ENCODE measurements at places on chromosomes 7 and 10.

DNA sequence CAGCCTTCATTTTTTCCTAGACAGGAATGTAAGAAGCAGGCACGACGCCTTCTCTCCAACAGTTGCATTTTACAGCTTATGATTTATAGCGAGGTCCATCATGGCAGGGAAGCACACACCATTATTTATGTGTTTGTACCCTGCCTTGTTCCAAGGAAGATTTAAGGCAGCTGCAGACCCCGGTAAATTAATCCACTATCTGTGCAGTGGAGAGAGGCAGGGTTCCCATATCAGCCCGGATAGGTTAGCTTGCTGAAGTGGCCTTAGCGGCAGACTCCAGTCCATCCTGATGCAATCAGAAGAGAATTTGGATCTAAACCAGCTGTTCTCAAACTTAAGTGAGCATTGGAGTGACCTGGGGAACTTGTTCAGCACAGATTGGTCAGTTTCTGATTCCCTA, 359.4 kb downstream of the GALNT17 start:
- DNase-seq, result no peak

- no peak for DNase-seq
Observed at GRCh38 chr10:69242040-69242851, 22.1 kb downstream of the HKDC1 start.

GRCh38 chr10:118310822-118311221, 31.3 kb downstream of the FAM204A start:
- DNase-seq, result no peak

DNA sequence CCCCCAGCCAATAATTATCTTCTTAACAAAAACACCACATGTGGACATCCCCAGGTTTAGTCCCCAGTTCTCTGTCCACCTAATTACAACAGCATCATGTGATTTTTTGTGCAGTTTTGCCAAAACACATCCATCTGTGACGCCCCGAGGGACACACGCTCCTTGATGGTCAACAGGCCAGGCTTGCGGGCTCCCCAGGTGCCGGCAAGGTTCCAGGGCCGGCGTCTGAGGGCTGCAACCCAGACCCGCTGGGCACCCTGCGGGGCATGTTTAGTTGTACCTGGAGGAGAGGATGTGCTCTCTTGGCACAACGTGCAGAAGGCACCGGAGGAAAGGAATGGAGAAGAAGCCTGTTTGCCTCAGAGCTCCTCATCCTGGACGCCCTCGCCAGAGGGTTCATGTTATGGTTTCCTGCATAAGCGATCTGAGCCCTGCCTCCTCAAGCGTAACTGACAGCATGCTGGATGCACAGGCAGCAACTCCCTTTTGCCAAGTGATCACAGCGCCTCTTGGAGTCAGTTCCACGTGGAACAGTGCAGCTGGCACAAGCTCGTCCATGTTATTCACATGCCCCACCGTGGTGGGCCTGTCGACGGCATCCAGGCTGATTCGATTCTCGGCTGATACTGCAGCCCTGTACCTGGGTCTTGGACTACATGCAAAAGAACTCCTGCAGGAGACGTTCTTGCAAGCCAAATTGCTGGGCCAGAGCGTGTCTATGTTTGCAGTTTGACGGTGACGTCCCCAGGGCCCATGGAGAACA, 41.6 kb downstream of the JAKMIP3 start:
- DNase-seq, result no peak

- no peak for DNase-seq
Observed at GRCh38 chr7:91541641-91542040, 277.4 kb downstream of the FZD1 start.

DNA sequence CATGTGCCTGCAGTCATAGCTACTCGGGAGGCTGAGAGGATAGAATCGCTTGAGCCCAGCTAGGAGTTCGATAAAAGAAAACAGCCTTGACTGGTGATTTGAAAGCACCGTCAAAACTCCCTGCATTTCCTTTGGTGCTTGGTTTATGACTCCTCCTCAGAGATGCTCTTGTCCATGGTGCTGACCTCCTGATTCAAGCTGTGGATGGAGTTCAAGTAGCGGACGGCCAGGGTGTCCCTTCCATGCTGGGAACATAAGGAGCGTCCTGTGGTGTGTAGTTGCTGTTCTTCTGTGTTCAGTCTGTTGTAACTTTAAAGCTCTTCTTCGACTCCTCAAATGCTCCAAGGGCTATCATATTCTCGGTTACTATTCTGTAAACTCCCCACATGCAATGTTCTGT, 382.5 kb upstream of the KIAA1217 start:
- no peak for DNase-seq

GRCh38 chr7:129958643-129959470, 6.1 kb upstream of the UBE2H start:
- no peak for DNase-seq

- DNase-seq, result no peak
Observed at GRCh38 chr7:2256306-2257045, 14.4 kb downstream of the NUDT1 start.

DNA sequence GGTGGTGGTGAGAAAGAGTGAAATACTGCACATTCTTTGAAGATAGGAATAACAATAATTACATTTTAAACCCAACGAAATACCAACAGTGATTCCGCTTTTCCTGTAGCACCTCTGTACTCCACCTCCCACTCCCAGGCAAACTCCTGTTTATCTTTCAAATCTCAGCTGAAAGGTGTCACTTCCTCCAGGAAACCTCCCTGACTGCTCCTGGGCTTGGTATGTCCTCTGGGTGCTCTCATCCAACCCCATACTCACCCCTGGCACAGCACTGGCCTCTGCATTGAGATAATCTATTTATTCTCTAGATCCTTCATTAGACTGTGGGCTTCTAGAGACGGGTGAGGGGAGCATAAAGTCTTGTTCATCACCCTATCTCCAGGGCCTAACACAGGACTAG, 148.0 kb downstream of the MYOF start:
- no peak for DNase-seq

DNA sequence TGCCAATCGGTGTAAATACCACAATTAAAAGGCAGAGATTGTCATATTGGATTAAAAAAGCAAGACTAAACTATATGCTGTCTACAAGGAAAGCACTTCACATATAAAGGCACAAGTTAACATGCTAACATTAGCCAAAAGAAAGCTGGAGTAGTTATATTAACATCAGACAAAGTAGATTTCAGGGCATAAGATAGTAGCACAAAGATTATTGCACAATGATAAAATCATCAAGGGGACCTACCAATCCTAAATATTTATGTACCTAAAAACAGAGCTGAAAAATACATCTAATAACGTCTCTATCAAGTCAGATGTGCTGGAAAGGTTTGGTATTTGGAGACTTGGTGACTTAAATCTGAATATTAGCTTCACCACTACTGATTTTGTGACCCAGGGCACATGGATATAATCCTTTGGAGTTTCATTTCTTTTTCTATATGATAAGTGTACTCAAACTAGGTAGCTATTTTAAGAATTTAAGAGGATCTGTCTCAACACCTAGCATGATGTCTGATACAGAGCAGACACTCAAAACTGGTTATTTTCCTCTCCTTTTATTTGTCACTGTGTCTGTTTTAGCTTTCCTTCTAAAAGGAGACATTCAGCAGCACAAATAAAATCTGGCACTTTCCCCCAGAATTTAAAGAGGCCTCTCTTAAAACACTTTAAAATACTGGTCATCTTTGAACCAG, 156.5 kb downstream of the DOCK4 start:
- DNase-seq, result no peak

- no peak for DNase-seq
Observed at GRCh38 chr10:126500866-126501265, 112.6 kb upstream of the ADAM12 start.

DNA sequence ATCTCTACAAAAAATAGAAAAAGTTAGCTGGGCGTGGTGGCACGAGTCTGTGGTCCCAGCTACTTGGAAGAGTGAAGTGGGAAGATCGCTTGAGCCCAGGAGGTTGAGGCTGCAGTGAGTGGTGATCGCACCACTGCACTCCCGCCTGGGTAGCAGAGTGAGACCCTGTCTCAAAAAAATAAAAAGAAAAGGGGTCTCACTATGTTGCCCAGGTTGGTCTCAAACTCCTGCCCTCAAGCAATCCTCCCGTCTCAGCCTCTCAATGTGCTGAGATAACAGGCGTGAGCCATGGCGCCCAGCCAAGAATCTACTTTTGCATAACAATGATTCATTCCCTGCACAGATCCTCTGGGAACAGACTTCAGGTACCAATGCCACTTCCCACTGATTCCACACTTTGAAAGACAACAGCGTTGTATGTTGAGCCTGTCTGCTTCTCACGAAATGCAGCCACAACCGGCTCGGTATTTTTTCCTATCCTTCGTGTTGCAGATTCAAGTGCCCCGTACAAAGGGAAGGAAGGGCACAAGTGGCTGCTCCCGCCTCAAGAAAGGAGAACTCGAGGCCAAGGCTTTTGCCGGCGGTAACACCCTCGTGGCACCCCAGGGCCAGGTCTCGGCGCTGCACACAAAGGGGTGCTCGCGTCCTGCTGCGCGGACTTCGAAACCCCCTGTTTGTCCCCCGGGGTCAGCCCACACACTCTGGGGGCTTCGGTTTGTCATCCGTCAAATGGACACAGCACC, 745 bp downstream of the DAGLB start:
- DNase-seq, result no peak

GRCh38 chr7:102297487-102298218, 11.0 kb downstream of the SH2B2 start:
- DNase-seq, result no peak

- no peak for DNase-seq
Observed at GRCh38 chr10:132036153-132036886, 29.4 kb upstream of the JAKMIP3 start.

GRCh38 chr10:80532571-80532970, 5.1 kb upstream of the SH2D4B start:
- DNase-seq, result no peak

GRCh38 chr7:47811632-47812380, 136.5 kb downstream of the PKD1L1 start:
- no peak for DNase-seq

DNA sequence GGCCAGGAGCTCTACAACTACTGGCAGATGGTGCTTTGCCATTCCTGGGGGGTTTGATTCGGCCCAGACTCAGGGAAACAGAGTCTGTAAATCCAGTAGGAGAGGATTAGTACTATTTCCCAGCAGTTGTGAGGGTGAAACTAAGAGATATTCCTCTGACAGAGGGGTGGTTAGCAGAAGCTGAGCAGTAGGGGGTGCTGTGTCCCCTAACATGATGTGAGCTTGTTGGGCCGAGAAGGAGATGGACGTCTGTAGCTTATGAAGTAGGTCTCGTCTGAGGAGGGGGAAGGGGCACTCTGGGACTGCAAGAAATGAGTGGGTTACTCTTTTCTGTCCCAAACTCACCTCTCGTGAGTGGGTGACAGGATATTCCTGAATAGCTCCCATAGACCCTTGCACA, 179.2 kb upstream of the MBL2 start:
- DNase-seq, result no peak

GRCh38 chr7:84249656-84250055, 55.1 kb upstream of the SEMA3A start:
- DNase-seq, result no peak

- no peak for DNase-seq
Observed at GRCh38 chr10:2949221-2949947, 118.0 kb upstream of the PFKP start.

GRCh38 chr10:3783682-3784432, 1.2 kb downstream of the KLF6 start:
- DNase-seq, result no peak

- DNase-seq, result no peak
Observed at GRCh38 chr10:116121640-116122525, 151.1 kb downstream of the GFRA1 start.

GRCh38 chr7:42456267-42456666, 219.3 kb upstream of the GLI3 start:
- no peak for DNase-seq

DNA sequence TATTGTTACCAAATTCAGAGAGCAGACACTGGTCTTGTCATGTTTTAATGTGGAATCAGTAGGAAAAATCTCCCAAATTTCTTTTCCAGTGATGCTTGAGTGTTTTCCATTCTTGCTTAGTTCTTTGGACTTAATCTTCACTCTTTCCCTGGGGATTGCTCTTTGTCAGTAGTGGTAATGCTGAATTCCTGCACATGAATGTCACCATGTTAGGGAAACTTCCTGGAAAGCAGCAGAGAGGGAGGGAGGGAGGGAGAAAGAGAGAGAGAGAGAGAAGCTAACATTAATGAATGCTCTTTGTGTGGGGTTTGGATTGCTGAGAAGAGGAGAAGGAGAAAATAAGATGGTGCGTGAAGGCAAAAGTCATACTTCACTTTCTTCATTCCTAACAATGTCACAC, 295.3 kb upstream of the COBL start:
- DNase-seq, result no peak

DNA sequence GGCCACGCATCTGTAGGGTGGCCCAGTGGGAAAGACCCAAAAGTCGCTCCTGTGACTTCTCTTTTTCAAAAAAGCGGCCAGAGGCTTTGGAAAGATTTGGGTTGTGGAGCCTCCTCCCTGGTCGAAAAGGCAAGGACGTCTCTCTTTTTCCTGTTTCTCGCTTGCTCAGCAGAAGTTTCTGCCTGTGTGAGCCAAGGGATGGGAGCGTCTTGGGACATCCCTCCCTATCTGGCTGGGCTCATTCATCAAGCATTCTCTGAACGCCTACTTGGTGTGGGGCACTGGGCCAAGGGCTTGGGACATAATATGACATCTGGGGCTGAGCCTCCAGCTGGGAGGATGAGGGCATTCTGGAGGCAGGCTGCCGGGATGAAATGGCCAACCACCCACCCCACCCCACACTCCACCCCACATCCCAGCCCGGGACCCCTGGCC, 120.9 kb downstream of the C10orf105 start:
- no peak for DNase-seq

DNA sequence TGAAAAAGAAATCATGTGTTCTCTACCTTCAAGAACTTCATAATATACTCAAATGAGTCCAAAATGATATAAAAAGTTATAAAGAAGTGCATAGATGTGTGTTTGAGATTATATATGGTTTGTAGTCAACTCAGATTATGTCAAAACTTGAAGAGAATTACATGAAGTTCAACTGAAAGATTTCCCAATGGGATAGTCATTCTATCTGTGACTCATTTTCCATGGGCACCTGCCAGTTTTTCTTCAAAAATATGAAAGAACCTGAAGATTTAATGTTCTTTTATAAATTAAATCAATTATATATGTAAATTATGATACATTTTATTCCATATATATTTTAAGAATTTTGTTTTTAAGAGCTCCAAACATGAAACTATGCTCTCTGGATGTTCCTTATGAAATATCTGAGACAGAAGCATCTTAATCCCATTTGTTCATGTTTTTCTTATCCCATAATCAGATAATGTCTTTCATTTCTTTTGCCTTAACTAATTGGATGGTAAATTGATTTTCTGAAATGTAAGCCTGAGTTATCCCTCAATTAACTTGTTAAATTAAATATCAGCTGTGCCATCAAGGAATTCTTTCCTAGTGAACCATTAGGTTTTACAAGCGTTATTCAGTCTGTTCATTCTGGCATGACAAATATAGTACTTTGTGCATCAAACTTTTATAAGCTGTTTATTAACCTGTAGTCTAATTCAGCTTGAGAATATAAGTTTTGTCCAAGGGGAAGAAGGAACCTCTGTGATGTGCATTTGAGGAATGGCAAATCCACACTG, 387.1 kb downstream of the IPMK start:
- DNase-seq, result no peak

DNA sequence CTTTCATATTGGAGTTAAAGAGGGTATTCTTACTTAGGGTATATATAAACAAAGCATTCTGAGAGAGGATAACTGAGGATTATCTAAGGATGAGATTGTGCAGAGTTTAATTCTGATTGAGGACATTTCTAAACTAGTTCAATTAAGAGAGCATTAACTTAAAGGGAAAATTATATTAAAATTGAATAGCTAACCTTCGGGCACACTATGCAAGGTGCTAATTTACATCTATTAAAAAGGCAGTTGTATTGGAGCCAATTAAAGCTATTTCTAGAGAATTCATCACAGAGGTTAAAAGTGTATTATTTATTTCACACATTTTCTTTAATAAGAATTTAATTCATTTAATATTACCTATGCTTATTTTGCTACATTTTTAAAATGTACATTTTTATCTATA, 17.0 kb upstream of the PIK3CG start:
- no peak for DNase-seq
